ENCODE measurements at places on chromosomes 5 and 9.
A peak's percentile ranks its signal among the peaks of the same experiment; 100 is the strongest.

- DNase-seq, result no peak
These were observed 81.6 kb downstream of the IRX2 start for GRCh38 chr5:2669913-2670312.

DNA sequence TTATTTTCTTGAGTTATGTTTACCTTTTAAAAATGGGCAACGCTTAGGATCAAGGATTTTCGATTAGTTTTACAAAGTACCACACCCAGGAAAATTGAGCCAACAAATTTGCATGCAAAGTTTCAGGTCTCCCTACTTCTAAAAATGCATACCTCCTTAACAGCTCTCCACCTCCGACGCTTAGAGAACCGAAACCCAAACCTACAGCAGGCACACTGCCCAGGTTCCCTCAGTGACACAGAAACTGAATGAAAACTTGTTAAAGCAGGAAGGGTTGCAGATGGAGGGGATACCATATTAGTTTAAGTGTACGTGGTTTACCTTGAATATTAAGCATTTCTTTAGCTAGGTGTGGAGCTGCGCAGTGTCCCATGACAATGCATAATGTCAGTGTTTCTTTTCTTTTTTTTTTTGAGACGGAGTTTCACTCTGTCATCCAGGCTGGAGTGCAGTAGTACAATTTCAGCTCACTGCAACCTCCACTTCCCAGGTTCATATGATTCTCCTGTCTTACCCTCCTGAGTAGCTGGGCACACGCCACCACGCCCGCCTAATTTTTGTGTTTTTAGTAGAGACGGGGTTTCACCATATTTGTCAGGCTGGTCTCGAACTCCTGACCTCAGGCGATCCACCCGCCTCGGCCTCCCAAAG, 1.6 kb upstream of the SUB1 start:
- DNase-seq, result no peak

- DNase-seq, result no peak
These were observed 18.0 kb upstream of the CXCL14 start for GRCh38 chr5:135596788-135597187.

GRCh38 chr5:154286557-154286956, 96.0 kb downstream of the GALNT10 start:
- no peak for DNase-seq

- DNase-seq, result no peak
These were observed 13.5 kb upstream of the DRD1 start for GRCh38 chr5:175457466-175457865.

DNA sequence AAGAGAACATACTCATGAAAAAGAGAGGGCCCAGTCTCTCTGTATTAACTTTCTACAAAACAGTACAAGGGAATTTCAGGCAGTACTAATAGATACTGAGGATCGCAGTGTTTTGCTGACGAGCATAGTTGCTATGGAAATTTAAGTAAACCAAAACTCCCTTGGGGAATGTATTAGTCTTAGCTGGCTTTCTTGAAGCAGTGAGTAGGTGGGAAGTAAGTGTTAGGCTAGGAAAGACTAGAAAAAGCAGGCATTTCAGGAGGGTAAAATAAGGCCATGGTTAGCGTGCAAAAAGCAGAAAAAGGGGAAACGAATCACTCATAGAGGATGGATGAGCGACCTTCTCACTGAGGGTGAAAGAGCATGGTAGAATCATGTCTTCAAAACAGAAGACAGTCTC, 84.3 kb upstream of the ACTBL2 start:
- DNase-seq, result no peak

DNA sequence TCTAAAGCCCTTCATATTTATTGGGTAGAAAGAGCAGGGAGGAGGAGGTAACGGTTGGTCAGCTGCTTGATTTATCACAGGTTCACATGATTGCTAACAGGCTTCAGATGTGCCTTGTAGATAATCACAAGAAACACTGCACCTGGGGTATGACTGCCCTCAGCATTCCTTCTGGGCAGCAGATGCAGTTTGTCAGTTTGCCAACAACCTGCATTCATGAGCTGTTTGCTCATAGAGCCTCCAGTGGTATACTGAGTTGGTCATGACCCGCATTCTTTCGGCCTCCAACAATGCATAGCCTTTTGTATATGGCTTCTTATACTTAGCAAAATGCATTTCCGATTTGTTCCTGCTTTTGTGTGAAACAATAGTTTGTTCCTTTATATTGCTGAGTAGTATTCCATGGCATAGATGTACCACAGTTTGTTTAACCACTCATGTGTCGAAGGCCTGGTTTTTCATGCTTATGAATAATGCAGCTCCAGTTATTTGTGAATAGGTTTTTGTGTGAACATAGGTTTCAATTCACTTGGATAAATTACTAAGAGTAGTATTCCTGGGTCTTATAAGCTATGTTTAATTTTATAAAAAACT, 83.6 kb downstream of the ARHGEF28 start:
- peak; percentile 36 for DNase-seq

- no peak for DNase-seq
These were observed 55.4 kb downstream of the SNCAIP start for GRCh38 chr5:122367456-122367855.

GRCh38 chr5:149837680-149838269, 106.8 kb downstream of the PDE6A start:
- DNase-seq, result no peak

DNA sequence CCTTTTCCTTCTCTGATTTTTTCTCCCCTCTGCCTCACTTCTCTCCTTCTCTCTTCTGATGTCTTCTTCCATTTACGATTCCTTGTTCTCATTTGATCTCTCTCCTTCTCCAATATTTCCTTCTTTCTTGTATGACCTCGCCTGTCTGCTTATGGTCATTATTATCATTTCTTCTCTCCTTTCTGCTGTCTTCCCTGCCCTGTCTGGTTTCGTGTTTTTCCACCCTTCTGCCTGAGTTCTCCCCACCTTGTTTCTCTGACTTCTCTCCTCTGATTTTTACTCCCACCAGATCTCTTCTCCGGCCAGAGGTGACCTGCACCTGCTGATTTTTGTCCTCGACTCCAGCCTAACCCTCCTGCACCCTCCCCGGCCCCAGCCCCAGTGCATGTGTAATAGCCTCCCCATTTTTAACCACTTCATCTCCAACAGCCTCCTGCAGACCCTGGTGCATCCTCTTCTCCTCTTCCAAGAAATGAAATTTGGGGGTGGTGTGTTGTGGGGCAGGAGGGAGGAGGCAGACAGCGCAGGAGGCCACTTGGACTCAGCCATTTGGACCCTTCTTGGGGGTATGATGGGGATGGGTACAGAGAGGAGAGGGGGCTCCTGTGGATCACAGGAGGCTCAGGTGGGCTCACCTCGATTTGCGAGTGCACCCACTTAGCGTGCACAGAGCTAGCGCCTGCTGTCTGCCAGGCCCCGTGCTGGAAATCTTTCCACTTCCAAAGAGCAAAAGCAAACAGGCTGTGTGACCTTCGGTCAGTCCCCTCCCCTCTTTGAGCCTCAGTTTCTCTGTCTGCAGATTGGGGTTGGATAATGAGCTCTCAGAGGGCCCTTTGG, 32.5 kb downstream of the GSN start:
- no peak for DNase-seq

DNA sequence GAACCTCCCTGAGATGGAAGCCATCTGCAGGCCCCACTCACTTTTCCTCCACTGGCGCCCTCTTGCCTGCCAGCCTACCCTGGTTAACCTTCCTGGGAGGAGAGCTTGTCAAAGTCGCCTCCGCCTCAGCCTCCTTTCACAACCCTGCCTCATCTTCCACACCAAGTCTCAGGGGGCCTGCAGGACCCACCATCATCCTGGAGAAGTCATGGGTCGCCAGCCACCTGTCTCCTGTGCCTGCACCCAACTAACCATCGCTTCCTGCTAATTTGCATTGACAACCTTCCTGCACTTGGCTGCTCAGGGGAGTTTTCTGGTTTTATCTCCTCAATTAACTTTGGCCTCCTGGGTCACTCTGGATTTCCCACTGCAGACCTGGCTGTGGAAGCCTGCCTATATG, 52.8 kb upstream of the GRHPR start:
- DNase-seq, result no peak

DNA sequence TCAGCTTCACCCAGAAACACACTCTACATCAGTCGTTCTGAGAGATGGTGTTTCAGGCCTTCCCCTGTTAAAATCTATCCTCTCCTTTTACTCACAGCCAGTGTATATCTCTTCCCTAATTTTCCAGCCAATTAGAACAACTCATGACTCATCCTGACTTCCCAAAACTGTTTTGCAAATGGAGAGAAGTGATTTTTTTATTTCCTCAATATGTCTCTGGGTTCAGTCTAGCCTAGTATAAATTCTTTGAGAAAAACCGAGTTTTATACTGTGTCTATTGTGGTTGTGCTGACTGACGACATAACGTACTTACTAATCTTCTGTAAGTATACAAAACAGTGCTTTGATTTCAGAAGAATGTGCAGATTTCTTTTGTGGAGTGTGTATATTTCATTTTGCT, 28.4 kb upstream of the CAST start:
- no peak for DNase-seq

DNA sequence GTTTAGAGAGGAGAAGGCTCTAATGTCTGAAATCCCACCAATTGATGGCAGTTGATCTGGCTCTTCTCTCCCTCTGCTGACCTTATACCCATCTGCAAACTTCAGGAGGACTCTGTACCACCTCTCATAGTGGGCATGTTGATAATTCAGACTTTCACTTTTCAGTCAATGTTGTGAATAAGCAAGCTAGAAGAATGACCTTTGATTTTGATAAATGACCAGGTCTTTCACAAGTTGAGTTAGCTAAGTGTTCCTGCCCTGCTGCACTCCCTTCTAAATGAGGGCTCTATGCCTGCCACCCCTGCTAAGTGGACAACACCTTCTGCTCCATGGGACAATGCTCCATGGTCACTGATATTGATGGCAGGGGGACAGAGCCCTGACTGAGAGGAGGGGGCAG, 74.7 kb downstream of the SPRY4 start:
- no peak for DNase-seq

- DNase-seq, result no peak
These were observed at the start of gene LRRC70 for GRCh38 chr5:62578540-62578939. LRRC70 (plus strand) TSS chr5:62578819; CDS start chr5:62579439, 620 bp downstream.

GRCh38 chr9:26357803-26358344, 534.7 kb downstream of the CAAP1 start:
- no peak for DNase-seq

DNA sequence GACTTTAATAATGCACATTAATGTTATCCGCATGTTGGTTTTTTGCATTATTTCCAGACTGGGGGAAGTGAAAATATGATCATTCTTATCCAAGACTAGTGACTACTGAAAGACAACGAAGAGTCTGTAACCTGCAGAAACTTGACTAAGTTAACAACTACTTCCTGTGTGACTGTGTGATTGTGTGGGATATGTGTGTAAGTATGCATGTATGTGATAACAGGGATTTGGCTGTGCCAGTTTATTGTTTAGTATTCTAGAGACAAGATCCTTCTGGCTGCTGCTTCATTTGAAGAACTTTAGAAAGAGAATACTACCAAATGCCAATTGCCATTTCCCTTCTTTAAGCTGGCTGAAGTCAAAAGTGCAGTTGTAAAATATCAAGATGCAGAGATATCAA, 375.7 kb upstream of the PRR16 start:
- DNase-seq, result no peak

DNA sequence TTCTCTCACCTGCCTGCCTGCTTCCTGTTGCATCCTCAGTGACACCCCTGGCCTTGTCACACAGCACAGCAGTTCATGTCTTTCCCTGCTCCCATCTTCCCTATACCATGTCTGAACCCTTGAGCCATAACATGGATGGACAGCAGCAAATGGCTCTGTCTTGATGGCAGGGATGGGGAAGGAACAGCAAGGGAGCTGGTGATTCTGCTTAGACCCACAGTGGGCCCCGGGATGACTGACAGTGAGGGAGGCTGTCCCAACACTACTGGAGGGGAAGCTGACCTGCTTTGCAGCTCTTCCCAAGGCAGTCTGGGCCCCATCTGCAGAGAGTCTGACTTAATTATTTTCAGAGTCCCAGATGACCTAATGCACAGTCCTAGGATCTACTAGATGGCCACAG, 48.2 kb downstream of the MARCHF3 start:
- no peak for DNase-seq

DNA sequence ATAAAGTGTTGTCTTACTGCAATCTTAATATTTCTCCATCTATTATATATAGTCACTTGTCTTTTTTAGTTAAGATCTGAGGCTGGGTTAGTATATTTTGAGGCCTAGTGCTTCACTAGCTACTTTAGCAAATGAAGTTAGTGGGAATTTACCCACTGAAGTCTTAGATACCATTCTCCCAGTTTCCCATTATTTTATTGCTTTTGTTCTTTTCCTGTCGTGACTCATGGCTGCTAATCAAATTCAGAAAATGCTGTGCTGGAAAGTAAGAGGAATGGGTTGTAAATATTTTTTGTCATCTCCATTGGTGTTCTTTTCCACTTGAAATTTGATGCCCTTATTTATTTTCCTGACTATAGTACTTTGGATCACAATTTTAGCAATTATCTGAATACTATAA, 14.2 kb downstream of the TCERG1 start:
- no peak for DNase-seq

DNA sequence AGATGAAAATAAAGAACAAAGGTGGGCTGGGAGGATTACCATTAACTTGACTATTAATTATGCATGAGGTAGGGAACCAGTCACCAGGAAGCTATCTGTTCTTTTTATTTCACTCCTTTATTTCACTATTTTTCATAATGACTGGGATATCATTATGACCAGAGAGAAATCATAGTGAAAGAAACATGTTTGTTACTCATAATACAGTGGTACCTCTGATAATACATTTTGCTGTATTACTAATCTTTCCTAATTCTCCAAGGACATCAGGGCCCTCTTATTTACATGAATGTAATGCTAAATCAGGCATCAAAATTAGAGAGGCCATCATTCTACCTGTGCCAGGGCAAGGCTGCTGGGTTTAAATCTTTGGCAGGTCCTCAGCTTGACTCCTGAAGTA, 253.7 kb downstream of the NR3C1 start:
- DNase-seq, result no peak

DNA sequence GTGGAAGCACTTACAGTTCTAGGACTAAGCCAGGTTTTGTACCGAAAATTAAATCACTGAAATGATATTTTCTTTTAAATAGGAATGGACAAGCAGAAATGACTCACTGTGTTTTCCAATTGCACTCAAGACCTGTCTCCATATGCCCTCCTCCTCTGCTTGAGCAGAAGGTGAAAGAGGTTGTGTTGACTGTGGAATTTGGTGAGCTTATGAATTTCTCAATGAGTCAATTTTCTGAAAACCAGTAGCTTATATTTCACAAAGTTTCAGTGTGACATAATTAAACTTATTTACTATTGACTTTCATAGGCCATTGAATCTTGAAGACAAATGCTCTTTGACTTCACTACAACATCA, 249.9 kb downstream of the NPR3 start:
- DNase-seq, result no peak

GRCh38 chr5:43675357-43675756, 72.4 kb downstream of the NNT start:
- DNase-seq, result no peak

- DNase-seq, result no peak
These were observed 198.9 kb upstream of the SGCD start for GRCh38 chr5:156128026-156128425.
